ENCODE measurements at places on chromosomes 7 and 10. TPM values are rescaled to one million over a fixed set of nuclear protein-coding genes. Genes with fewer than 3 reads are reported as not detected.

Gene RADIL
- 1.2 TPM for polyA plus RNA-seq

Gene CLRN3
- polyA plus RNA-seq: not detected

Gene PLEKHS1
- not detected for polyA plus RNA-seq

GRCh38 chr10:20593649-20594048 lies 303.5 kb downstream of the NEBL start:
- DNase-seq: no peak

DNA sequence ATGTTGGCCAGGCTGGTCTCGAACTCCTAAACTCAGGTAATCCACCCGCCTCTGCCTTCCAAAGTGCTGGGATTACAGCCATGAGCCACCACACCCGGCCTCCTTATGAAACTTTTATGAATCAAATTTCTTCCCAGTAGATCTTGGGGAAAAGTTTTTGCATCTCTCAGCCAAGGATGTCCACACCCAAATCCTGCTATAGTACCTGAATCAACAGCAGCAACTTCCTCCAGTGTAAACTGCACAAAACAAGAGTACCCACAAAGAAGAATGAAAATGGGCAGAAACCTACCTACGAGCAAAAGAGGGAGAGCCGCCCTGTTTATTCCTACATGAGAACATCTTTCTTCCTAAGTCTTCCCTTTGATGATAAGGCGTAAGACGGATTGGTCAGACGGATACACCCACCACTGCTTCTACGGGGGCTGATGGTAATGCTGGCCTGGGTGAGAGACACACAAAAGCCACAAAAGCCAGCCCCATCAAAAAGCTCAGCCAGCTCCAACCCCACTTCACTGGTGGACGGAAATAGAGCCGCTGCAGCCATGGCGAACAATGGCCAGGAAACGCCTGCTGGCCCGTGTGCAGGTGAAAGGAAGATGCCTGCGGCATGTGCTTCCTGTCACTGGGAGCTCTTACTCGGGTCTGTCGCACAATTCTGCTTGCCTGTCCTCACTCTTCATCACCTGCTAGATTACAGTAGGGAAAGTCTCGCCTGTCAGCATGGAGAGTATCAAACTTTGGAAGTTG lies 10.4 kb downstream of the JCAD start:
- no peak for DNase-seq

- no peak for DNase-seq
Observed at GRCh38 chr7:132311733-132312132, 264.5 kb downstream of the PLXNA4 start.

- no peak for DNase-seq
Observed at GRCh38 chr7:126720232-126720631, 532.5 kb downstream of the GRM8 start.

DNA sequence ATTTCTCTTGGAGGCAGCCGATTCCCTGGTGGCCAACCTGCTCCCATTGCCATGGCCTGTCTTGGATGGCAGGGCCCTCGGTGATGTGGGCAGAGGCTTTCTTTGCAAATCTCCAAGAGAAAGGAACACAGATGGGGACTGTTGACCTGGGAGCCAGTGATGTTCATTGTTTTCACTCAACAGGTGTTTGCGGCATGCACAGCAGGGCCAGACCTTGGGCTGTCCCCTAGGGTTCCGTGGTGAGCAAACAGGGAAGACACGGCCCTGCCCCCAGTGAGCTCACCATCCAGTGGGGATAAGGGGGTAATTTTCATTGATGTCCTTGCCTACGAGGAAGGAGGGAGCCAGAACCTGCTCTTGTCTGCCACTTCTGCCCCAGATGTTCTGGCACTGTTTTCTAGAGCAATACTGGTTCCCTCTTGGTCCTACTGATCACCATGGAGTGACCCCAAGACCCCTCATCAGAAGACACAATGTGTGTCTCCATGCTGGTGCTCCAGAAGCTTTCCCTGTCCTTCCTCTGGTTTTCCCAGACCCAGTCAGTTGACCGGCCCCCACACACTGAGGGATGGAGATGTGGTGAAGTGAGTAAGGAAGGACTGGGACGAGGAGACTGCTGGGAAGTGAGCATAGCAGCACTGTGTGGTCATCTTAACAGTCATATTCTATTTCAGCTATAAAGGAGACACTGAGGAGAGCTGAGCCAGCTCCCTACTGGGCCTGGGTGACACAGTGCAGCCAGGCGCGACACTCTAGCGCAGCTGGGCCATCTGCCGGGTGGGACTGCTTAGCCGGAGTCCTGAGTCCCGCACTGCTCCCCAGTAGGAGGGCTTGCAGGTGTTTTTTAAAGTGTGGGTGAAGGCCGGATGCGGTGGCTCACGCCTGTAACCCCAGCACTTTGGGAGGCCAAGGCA lies 20.4 kb upstream of the FIGNL1 start:
- no peak for DNase-seq

DNA sequence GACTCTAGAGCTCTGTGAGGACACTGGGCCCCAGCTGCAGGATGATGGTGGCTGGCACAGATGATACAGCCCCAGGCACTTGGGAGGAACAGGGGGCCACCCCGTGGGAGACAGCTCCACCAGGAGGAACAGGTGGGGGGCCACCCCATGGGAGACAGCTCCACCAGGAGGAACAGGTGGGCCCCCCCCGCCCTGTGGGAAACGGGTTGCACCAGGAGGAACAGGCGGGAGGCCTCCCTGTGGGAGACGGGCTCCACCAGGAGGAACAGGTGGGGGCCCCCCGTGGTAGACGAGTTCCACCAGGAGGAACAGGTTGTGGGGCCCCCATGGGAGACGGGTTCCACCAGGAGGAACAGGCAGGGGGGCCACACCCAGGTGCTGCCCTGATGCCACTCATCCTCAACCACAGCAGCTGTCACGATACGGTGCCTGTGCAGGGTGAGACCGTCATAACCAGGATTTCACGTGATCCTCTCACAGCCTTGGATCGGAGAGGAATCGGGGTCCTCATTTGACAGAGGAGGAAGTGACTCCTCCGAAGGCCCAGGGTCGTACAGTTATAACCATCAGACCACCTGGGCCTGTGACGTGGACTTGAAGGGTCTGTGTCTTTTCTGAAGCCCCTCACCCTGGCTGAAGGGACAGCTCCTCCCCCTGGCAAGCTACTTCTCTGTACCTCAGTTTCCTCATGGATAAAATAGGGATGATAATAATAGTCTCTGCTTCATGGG lies 49.2 kb upstream of the NANOS1 start:
- no peak for DNase-seq

Gene TDRD1
- polyA plus RNA-seq: not detected

Gene CALHM3
- 0.09 TPM for polyA plus RNA-seq

DNA sequence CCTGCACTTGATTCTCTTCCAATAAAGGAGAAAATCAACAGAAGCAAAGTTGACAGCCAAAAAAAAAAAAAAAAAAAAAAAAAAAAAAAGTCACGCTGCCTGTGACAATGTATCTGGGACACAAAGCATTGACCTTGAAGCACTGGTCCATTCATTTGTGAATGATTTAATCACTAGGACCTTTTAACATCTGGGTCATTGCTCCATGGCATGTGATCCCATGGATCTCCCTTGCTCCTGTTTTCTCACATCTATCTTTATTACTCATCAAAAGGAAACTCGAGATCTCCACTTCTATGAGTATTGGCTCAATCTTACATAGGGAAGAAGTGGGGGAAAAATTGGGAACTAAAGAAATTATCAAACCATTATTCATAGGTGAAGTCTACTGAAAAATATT lies 89.6 kb upstream of the SMIM30 start:
- no peak for DNase-seq

DNA sequence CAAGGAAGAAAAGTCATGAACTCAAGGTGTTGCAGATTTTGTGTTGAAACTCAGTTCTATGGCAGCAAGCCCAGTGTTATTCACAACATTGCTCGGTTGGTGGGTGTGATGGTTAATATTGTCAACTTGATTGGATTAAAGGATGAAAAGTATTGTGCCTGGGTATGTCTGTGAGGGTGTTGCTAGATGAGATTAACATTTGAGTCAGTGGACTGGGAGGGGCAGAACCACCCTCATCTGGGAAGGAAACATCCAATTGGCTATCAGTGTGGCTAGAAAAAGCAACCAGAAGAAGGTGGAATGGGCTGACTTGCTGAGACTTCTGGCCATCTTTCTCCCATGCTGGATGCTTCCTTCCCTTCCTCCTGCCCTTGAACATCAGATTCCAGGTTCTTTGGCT lies 353.2 kb downstream of the ADRA2A start:
- DNase-seq: no peak

DNA sequence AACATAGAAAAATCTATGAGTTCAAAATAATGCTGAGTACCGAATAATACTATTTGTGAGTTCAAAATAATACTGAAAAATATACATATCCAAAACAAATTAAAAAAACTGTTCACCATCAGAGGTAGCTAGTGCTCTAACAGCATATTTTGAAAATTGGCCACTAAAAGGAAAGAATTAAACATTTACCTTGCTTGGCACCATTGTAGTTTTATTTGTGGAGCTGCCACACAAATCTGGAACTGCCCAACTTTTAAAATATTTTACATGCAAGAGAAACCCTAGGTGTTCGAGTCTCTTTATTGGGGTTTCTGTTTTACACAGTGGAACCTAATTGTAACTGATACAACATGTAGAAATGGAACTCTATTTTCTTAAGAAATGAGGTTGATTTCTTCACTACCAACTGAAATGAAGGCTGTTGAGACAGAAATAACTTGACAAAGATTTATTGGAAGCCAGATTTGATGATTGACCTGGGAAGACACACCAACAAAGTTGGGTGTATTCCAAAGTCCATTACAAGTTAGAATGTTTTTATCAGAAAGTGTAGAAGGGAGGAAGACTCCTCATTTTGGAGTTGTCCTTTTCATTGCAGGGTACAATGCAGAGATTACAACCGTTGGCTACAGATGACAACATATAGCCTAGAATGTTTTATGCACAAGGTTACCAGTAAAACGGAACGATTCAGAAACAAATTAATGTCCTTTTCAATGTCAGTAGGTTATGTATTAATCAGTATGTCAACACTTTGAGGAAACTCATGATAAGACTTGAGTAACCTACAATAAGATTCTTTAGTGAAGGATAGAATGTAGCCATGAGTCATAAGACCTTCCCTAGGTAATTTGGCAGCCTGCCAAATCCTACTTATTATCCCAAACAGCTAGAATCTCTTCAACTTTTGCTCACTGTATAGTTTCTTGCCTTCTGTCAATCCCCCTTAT lies 73.8 kb upstream of the PAPSS2 start:
- DNase-seq: no peak

DNA sequence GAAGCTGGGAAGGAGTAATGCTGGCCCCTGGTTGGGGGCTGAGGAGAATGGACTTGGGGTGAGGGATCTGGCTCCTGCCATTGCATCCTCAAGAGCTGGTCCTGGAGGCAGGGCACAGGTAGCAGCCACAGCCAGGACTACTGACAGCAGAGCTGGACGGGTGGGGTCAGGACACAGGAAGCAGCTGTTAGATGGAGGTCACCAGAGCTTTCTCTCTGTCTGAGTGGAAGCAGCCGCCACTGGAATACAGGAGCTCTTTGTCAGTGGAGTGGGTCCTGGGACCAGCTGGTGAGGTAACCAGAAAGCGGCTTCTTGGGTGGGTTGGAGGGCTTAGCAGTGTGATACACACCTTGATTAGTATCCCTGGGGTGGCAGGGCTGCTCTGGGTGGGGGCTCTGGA lies 58.1 kb upstream of the AQP1 start:
- no peak for DNase-seq

GRCh38 chr7:55242613-55243012 lies 122.5 kb upstream of the LANCL2 start:
- no peak for DNase-seq

Gene SPDYE6
- not detected for polyA plus RNA-seq

DNA sequence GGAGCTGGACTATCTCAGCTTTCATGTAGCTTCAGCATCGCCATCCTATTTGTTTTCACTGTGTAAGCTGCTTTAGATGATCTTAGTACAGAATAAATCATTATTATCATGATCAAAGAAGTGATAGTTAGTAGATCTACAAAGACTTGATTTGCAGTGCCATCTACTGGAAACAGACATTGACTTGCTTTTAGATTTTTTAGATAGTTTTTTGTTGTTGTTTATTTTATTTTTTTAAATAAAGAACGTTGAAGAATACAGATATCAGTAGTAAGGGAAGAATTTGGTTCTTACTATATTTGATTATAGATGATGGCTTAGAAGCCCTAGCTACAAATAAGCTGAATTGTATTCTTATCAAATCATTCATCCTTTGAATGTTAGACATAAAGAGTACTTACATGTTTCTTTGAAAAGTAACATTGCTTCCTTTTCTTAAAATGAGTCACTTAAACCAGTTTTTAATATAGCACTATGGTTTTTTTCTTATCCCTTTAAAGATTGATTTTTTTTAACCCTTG lies 6.3 kb upstream of the SFMBT2 start:
- no peak for DNase-seq

Gene PRRT4
- polyA plus RNA-seq: not detected

DNA sequence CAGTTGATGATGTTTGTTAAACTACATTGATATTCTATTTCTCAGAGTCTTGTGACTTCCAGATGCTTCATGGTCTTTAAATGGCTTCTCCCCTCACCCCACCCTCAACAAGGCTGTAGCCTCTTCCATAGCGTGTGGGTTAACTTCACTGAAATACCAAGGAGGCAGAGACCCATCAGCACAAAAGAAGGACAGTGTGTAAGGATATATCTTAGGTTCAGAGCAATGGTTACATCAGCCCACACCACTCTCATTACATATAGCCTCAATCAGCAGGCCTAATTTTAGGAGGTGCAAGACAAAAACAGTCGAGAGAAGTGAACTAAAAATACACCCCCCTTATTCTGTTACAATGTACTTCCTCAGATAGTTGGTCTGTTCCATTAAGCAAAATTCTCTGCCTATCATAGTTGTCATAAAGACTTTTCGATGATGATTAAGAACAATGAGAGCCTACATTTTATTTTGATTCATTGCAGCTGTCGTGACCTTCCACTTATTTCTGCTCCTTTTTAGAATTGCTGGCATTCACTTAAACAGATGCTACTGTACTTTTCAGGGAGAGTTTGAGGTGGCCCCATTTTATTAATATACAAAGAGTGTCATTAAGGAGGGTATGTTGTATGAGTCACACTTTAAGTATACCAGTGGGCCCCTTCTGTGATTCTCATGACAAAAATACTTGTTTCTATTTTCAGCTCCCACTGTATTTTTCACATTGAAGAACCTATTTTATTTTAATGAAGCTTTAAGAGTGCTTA lies 52.1 kb downstream of the WIPF3 start:
- no peak for DNase-seq

- DNase-seq: no peak
Observed at GRCh38 chr10:132036887-132037675, 28.7 kb upstream of the JAKMIP3 start.

DNA sequence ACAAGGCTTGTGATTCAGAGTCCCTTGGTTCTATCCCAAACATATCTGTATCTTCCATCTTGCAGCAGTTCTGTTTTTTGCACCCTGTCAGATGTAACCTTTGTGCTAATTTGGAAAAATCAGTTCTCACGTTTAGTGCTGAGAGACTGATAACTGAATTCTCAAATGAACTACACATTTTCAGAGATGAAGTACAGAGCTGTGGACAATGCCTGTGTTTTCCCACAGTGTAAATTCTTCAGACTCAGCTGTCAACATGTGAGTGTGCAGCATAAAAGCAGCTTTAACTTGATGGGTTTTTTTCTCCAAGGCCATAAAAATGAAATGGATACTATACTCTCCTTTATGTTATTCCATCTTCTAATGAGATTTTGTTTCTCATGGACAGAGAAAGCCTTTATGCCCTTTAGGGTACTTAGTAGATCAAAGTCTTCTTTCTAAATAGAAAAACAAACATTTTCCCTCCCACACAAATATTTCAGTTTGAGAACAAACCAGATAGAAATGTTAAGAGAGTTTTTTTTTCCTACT lies 150.9 kb downstream of the SEMA3A start:
- no peak for DNase-seq

Gene DENND11
- 4.2 TPM for polyA plus RNA-seq

GRCh38 chr7:141562036-141562435 lies 10.8 kb downstream of the AGK start:
- DNase-seq: no peak

Measured in BJ (cell line).